ELR (cell line): ENCODE measurements at places on chromosomes 7 and 10.

- DNase-seq: no peak
Measured at GRCh38 chr7:85573844-85574243, 387.0 kb upstream of the SEMA3D start.

GRCh38 chr7:47392241-47392759 is 189.6 kb downstream of the TNS3 start:
- DNase-seq: no peak

- DNase-seq: peak; percentile 15
Measured at GRCh38 chr10:58674251-58674650, 161.6 kb downstream of the BICC1 start.

- DNase-seq: no peak
Measured at GRCh38 chr10:67076144-67076543, 150.3 kb downstream of the LRRTM3 start.

DNA sequence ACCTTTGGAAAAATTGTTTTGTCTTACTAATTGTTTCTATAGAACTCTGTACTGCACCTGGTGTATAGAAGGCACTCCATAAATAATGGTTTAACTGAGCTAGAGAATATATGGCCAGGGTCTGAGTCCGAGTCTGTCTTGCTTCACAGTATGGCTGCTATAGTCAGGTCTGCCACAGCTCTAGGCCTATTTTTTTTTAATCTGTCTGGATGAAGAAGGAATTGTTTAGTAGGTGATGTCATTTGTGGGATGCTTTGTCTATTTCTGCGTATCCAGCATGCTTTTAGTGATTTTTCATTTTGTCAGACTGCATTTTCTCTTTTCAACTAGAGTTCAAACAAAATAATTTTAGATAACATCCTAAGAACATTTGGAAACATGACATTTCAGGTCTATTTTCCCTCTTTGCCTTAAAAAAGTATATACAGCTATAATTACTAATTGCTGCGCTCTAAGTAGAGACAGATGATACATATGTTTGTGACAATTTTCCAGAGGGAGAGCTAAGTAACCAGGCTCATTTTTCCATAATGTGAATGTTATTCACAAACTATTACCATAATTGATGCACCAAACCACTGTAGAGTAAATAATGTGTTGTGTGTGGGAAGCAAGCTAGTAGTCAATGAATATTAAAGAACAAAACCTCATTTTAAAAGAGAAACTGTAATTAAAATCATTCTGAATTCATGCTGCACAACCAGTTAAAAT is 361.7 kb downstream of the AUTS2 start:
- DNase-seq: no peak

DNA sequence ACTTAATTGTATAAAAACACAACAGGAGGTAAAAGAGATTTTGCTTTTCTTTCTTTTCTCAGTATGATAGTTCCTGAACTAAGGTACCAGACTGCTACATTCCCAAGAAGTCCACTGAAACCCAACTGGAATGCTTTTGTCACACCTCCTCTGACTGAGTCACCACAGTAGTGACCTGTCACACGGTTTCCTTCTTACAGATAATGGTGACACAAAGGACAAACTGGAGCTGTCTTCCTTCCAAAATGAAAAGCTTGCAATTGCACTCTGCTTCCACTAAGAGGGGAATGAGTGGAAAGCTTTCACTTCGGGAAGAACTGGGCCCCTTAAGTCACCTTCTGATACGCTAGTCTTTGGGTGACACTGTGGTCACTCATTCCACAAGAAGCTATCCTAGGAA is 122.2 kb downstream of the KMT2E start:
- peak; percentile 34 for DNase-seq

- DNase-seq: no peak
Measured at GRCh38 chr10:6388261-6388893, 185.6 kb downstream of the PFKFB3 start.

- no peak for DNase-seq
Measured at GRCh38 chr7:70506434-70506833, 625.5 kb upstream of the GALNT17 start.

DNA sequence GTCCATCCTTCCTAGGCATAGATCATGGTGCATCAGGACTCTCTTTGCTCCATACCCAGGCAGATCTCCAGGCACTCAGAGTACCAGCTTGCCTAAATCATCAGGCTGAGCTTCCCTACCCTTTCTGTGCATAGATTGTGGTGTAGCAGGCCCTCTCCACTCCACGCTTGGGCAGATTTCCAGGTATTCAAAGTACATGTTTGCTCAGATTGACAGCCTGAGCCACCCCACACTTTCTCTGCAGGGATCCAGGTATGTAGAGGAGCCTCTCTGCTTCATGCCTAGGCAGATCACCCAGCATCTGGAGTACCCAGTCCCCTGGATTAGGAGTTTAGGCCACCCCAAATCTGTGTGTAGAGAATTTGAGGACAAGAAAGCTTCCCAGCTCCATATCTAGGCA is 957.4 kb upstream of the LRRTM3 start:
- no peak for DNase-seq

- peak; percentile 97 for DNase-seq
Measured at GRCh38 chr7:36659172-36659516, 65.2 kb downstream of the AOAH start.

- no peak for DNase-seq
Measured at GRCh38 chr7:80070391-80070790, 64.2 kb upstream of the GNAI1 start.

- no peak for DNase-seq
Measured at GRCh38 chr7:137458399-137458798, 114.9 kb upstream of the PTN start.
